ENCODE measurements at places on chromosomes 12 and 14.
A peak's percentile ranks its signal among the peaks of the same experiment; 100 is the strongest.

DNA sequence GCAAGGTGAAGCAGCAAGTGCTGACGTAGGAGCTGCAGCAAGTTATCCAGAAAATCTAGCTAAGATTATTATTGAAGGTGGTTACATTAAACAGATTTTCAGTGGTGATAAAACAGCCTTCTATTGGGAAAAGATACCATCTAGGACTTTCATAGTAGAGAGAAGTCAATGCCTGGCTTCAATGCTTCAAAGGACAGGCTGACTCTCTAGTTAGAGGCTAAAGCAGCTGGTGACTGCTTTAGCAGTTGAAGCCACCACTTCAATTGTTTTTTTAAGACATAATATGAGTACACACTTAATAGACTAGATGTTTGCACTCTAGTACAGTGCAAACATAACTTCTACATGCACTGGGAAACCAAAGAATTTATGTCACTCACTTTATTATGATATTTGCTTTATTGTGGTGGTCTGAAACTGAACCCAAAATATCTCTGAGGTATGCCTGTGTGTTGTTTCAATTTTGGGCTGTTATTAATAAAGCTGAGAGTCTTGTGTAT, 1026.9 kb upstream of the FOXG1 start:
- DNase-seq, result no peak

- DNase-seq, result no peak
Observed at GRCh38 chr12:21751517-21751916, 23.0 kb downstream of the KCNJ8 start.

DNA sequence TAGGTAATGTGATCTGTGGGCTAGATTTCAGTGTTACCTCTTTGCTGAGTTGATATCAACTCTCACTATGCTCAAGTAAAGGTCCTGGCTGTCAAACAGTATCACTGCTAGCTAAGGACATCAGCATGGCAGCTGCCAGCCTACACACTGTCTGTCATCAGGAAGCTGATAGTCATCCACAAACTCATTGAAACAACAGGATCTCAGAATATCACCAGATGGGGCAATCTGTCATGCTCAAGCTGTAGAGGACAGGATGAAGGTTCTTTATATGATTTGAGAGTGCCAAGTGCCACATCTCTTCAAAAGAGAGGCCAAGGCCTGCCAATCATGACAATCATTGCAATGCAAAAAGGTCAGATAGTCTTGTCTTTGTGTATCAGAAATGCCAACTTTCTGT, 811.5 kb upstream of the SEL1L start:
- DNase-seq, result no peak

DNA sequence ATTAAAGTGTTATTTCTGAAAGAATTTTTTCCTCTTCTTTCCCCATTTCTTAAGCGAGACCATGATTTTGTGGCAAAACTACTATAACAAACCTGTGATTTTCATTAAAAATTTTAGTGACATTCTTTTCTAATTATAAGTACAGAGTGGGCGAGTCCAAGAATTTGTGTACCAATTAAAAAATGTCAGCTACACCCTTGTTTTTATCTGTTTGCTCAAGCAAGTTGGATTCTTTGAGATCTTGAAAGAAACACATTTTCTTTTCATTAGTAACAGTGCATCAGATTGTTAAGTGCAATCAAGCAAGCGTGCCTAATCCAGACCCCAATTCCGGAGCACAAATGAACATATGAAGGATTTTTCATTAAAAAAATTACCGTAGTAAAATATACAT, 338.8 kb upstream of the DDHD1 start:
- DNase-seq, result no peak

DNA sequence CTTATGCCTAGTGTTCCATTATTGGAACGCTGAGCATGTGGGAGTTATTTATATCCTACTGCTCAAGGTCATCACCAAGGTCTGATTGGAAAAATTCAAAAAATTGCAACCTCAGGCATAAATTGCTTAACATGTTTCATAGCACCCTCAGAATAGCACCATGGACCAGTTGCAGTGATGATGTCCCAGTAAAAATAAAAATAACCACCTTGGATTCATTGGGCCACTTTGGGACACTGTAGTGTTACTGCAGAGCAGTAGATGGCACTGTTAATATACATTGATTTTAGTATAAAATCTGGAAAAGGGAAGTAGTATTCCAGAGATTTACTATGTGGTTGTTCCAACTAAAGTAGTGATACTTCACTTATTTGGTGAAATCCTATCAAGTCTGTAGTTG, 31.0 kb upstream of the PTCSC3 start:
- no peak for DNase-seq

DNA sequence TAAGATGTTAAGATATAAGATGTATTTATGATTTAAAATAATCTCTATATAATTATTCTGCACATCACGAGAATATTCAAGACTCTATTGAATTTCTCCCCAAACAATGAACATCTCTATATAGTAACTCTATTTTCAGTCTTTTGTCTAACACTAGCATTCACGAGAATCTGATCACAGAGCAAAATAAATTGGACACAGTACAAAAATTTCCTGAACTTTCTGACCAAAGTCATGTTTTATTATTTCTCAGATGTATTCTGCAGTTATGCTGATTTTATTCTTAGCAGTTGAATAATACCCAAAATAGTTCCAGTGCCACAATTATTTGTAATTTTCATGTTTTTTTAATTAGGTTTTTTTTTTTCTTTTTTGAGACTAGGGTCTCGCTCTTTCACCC, 19.6 kb downstream of the EPS8 start:
- DNase-seq, result no peak

DNA sequence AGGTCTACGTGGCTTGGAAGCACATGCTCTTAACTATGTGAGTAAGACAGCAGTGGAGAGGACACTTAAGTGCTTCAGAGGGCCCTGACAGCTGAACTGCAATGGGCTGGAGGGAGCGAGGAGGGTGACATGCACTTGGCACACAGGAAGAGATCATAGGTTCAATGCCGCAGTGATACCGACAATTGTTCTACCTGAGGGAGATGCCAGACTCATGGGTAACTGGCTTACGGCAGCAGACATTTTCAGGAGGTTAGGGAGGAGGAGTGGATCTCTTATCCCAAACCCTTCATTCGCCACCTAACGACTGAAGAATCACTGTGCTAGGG, 68.4 kb downstream of the NTF3 start:
- no peak for DNase-seq

DNA sequence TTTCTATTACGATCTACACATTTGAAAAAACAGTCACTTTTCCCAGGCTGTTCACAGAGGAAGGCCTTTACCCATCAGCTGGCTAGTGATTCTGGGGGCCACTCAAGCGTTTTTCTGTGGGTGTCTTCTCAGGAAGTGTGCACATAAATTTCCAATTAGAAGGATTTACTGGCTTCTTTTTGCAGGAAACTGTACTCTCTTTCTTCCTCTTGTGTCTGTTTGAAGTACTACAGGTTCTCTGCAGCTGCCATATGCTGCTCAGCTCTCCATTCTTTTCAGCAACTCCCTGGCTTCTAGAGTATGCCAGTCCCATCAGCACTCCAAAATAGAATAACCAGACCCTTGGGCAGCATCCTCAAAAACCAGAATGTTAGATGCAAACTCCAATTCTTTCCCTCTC, 110.4 kb upstream of the NAV3 start:
- no peak for DNase-seq

- DNase-seq, result no peak
Observed at GRCh38 chr14:100049220-100049619, 16.0 kb upstream of the EVL start.

- DNase-seq, result no peak
Observed at GRCh38 chr14:32679927-32680612, 258.6 kb upstream of the NPAS3 start.

DNA sequence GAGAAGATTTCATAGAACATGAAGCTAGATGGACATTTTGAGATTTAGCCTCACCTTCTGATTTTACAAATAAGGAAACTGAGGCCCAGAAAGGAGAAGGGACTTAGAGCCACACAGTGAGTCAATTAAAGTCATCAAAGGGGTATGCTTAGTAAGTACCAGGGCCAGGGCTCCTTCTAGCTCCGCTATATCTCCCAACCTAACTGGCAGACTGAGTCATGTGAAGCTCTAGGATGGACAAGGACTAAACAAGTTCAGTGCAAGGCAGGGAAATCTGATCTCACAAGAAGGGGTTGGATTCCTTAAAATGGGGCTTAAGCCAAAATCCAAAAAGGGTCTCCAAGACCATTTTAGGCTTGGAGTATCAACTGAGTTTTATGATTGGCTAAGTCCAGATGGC, 215.8 kb downstream of the PHLDA1 start:
- DNase-seq, result no peak

GRCh38 chr12:89936631-89937030, 228.0 kb upstream of the ATP2B1 start:
- DNase-seq, result no peak

DNA sequence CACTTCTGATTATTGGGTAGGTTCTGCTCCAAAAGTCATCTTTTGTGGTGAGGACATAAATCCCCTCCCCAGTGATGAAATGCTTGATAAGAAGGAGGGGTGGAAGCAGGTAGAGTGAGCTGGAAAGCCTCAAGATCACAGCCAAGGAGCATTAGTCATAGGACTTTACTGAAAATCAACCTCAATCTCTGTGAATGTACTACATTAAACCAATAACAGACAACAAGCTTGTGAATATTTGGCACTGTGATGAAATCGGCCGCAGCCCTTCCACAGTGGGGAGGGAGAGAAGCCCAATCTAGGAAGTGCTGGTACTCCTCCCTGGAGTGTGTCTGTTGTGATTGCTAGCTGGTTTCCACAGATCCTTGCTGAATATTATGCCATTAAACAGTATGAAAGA, 41.2 kb upstream of the PTCSC3 start:
- no peak for DNase-seq

DNA sequence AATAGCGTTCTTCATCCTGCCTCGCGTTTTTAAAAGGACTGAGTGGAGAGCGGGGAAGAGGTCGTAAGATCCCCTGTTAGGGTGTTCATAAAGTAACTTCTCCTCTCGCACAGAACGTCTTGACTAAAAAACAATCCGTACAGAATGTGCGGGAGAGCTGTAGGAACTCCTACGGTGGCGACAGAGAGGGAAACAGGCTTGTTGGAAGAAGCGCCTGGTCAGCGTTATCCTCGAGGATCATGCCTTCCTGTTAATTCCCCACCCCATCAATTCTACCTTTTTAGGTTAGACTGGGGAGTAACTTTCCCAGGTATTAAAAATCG, 399 bp upstream of the WASHC4 start:
- no peak for DNase-seq

- no peak for DNase-seq
Observed at GRCh38 chr14:76917745-76918255, 91.6 kb downstream of the LRRC74A start.

- no peak for DNase-seq
Observed at GRCh38 chr14:90272523-90272922, 16.2 kb downstream of the PSMC1 start.

DNA sequence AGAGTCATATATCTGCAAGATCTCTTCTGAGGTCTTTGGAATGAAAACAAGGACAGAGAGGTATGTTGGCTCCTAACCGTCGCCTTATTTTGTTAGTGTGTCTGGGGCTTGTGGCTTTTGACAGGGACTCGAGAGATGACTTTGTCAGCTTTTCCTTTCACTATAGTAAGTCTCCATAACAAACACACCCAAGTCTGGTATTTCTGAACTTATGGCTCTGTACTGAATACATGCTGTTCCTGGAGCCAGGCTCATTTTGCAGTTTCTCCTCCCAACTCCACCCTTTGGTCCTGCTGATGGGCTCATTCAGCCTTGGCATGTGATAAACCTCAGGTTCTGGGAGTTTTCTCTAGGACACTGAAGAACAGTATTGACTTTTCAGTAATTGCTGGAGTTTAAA, 27.7 kb upstream of the TMED10 start:
- DNase-seq, result no peak

DNA sequence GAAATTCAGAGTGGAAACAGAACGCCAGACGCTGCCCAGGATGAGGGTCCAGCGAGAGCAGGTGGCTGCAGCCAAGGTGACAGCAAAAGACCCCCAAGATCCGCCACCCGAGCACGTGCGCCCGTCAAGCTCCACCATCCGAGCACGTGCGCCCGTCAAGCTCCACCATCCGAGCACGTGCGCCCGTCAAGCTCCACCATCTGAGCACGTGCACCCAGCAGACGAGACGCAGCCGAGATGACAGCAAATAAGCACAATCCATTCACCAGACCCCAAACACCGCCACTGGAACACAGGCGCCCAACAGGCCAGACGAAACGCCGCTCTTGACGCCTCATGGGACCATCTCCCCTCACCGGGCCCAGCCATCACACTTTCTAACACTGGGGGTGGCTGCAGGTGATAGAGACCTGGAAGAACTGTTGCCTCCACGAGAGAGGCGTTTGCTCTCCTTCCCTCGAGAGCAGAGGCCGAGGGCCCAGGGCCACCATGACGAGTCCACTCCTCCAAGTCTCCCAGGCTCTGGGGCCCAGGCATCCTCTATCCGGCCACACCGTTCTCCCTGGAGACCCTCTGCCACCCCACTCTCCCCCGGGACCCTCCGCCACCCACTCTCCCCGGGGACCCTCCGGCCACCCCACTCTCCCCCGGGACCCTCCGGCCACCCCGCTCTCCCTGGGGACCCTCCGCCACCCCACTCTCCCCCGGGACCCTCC, 62.1 kb upstream of the GALNT9 start:
- no peak for DNase-seq

- no peak for DNase-seq
Observed at GRCh38 chr12:6724409-6724797, 557 bp downstream of the COPS7A start.

GRCh38 chr12:13534645-13535398, 338.3 kb downstream of the EMP1 start:
- no peak for DNase-seq

- no peak for DNase-seq
Observed at GRCh38 chr14:101077481-101078074, 174.1 kb upstream of the RTL1 start.

- no peak for DNase-seq
Observed at GRCh38 chr12:74111688-74112360, 425.8 kb upstream of the ATXN7L3B start.

DNA sequence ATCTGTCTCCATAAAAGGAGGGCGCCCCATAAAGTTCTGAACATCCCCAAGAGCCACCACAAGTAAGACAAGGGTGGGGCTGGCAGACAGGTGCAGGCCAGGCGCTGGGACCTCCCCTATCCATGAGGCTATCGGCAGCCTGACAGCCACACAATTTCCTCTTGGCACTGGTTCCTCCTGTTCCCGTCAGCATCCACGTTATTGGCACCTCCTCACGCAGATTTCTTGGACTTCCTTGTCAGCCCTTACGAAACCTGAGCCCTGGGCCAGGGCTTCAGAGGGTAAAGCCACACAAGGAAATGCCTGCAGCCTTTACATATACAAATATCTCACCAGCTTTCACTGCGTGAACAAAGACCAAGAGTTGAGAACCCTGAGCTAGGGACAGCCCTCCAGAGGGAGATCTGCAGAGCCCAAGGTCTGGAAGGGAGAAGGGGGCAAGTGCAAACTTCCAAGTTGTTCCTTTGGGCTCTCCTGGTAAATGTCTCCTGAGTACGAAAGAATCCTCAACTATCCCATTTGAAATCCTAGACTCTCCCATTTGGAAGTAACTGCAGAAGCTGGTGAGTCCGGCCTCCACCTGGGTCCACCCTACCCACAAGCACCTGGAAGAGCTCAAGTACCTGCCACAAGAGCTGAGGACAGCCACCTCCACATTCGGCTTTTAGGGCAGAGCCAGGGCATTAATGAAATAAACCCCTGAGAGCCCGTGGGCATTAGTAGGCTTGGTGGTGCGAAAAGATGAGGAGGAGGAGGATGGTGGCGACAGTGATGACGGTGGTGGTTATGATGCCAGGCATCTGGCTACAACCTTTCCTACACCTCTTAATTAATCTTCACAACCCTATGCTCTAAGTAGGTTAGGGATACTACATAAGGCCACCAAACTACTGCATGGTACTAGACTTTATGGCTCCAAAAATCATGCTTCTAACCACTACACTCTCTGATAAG, 5.5 kb upstream of the TC2N start:
- DNase-seq, result peak; percentile 67
